ENCODE measurements at places on chromosomes 7 and 10. TPM values are rescaled to one million over a fixed set of nuclear protein-coding genes. Genes with fewer than 3 reads are reported as not detected.

CFAP69 gene
- not detected for total RNA-seq

LAMB1 gene
- total RNA-seq = not detected

TAS2R41 gene
- total RNA-seq = 0.29 TPM

ELN gene
- total RNA-seq = not detected

PRSS37 gene
- not detected for total RNA-seq

POP7 gene
- total RNA-seq = 40.5 TPM

MTURN gene
- total RNA-seq = 4.1 TPM

PNLIPRP1 gene
- total RNA-seq = not detected

SLC39A12 gene
- not detected for total RNA-seq

SHOC2 gene
- total RNA-seq = 43.0 TPM

ASZ1 gene
- not detected for total RNA-seq

CYP2C9 gene
- total RNA-seq = not detected

Data from activated CD4-positive, alpha-beta T cell treated with anti-CD3 and anti-CD28 coated beads, Interleukin-2, amount 10 ng/mL, durations not matched to agents 7 days and 5 days (primary cell).